ENCODE measurements at places on chromosomes 3 and 15. TPM values are rescaled to one million over a fixed set of nuclear protein-coding genes. Genes with fewer than 3 reads are reported as not detected.

IL5RA gene
- not detected for total RNA-seq

DUOX2 gene
- total RNA-seq, result 0.08 TPM

COL8A1 gene
- 3,403 TPM for total RNA-seq

GRCh38 chr3:159766563-159767185 lies 222.0 kb upstream of the IL12A start:
- no peak for DNase-seq

- no peak for DNase-seq
These were observed at the start of gene TMEM40 for GRCh38 chr3:12759097-12759679. TMEM40 (minus strand) TSS chr3:12759259; CDS start chr3:12749832, 9,427 bp downstream.

GRCh38 chr15:57537072-57537471 lies 54.6 kb upstream of the MYZAP start:
- DNase-seq, result peak; percentile 91

DNA sequence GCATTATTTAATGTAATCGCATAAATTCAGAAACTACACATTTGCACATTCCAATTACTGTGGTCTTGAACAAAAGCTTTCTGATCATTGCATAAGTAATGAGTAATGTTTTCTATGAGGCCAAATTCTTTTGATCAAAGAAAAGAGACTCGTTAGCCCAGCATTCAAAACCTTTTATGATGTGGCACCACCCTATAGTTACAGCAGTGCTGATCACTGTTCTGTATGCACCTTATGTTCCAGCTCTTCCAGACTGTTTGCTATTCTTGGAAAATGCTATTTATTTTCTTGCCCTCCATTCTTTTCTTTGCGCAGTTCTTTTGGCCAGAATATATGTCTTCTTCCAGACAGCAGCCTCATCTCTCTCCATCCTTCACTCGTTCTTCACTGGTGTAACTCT lies 42.3 kb downstream of the MAP3K13 start:
- DNase-seq, result no peak

All from osteocyte (in vitro differentiated cells).